ENCODE measurements at places on chromosomes 2 and 18.

- no peak for DNase-seq
- peaks cover 7% of the 10 kb centered on the region for H3K36me3 ChIP-seq
- H3K27ac ChIP-seq = no peak overlapping the region
- no peak overlapping the region for H3K4me3 ChIP-seq
- no peaks in the 10 kb centered on the region for H3K27me3 ChIP-seq
Measured at GRCh38 chr2:53843595-53843994, 16.2 kb downstream of the GPR75 start.

GRCh38 chr2:172282944-172283343 is 144.4 kb upstream of the ITGA6 start:
- DNase-seq = no peak
- H3K4me3 ChIP-seq = no peak overlapping the region
- H3K27me3 ChIP-seq = no peaks in the 10 kb centered on the region
- H3K4me1 ChIP-seq = no peaks in the 10 kb centered on the region

GRCh38 chr2:34519659-34520058 is 920.6 kb upstream of the FAM98A start:
- no peak for DNase-seq
- no peaks in the 10 kb centered on the region for H3K4me1 ChIP-seq
- no peak overlapping the region for H3K4me3 ChIP-seq
- H3K27ac ChIP-seq = no peak overlapping the region
- no peaks in the 10 kb centered on the region for H3K36me3 ChIP-seq

- no peak overlapping the region for H3K27ac ChIP-seq
- no peaks in the 10 kb centered on the region for H3K27me3 ChIP-seq
- H3K4me3 ChIP-seq = no peak overlapping the region
- no peaks in the 10 kb centered on the region for H3K36me3 ChIP-seq
- peaks cover 4% of the 10 kb centered on the region for H3K4me1 ChIP-seq
- no peak for DNase-seq
Measured at GRCh38 chr2:75607988-75608683, 38.4 kb upstream of the MRPL19 start.

- H3K4me3 ChIP-seq = no peak overlapping the region
- H3K4me1 ChIP-seq = no peaks in the 10 kb centered on the region
- DNase-seq = no peak
- H3K27ac ChIP-seq = no peak overlapping the region
Measured at GRCh38 chr18:67582488-67582887, 66.0 kb upstream of the DSEL start.

DNA sequence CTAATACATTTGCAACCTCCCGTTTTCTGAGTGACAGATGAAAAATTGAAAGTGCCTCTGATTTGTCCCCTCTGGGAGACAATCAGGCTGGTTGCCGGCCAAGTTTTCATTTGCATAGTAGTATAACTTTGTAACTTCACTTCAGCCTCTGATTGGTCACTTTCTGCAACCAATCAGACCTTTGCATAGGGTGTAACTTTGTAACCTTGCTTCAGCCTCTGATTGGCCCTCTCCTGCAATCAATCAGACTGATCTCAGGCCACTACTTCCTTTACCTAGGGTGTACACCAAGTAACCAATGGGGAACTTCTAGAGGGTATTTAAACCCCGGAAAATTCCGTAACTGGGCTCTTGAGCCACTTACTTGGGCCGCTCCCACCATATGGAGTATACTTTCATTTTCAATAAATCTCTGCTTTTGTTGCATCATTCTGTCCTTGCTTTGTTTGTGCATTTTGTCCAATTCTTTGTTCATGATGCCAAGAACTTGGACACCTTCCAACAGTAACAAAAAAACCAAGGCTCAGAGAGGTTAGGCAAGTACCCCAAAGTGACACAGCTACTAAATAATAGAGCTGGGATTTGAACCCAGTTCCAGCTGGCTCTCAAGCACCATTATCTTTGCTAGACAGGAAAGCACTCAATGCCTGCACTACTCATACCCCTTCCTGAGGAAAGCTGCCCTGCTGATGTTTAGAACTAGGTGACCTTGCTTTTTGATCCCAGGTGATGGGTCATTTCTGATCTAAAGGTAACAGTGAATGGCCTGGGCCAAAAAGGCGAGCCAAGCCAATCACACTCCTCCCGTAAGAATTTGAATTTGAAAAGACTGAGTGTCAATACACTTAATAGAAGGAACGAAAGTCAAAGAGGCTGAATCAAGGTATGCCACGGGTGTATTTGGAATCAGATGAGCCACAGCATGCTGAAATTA is 10.9 kb upstream of the MYOM1 start:
- H3K27me3 ChIP-seq = no peaks in the 10 kb centered on the region
- no peaks in the 10 kb centered on the region for H3K36me3 ChIP-seq
- no peak for DNase-seq
- no peaks in the 10 kb centered on the region for H3K4me1 ChIP-seq
- no peak overlapping the region for H3K4me3 ChIP-seq

DNA sequence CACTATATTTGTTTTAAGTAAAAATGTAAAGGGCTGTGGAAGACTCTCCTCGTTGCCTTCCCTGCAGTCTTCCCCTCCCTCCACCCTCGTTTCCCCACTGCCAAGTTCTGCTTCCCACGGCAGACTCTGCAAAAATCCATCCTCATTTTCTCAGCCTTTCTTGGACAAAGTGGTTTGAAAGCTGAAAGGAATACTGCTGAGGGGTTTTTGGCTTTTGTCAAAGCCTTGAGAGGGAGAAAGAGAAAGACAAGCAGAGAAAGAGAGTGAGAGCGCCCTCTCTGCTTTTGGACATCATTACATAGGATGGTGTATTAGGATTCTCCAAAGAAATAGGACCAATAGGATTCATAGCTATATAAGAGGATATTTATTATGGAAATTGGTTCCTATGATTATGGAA is 455.9 kb upstream of the SOX11 start:
- no peak for DNase-seq
- H3K4me3 ChIP-seq = no peak overlapping the region
- no peak overlapping the region for H3K27ac ChIP-seq

DNA sequence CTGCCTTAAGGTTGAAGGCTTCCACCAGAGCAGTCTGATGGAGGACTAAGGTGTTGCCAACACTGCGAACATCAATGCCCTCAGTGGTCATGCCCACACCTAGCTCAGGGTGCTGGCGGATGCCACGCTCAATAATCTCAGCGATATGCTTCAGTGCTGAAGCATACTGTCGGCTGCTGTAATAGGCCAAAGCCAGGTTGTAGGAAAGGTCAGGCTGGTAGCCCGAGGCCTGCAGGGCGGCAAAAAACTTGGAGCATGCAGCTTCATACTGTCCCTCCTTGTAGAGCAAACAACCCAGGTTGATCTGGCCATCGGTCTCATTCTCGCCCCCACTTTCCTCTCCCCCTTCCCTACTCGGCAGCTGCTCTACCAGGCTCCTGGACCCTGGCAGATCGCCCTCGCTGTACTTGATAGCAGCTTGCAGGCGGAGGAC is 159.4 kb downstream of the AGPS start:
- no peaks in the 10 kb centered on the region for H3K27me3 ChIP-seq
- H3K36me3 ChIP-seq = no peaks in the 10 kb centered on the region
- H3K4me3 ChIP-seq = peak overlapping the region; percentile 96
- H3K27ac ChIP-seq = peak overlapping the region; percentile 89

- no peaks in the 10 kb centered on the region for H3K27me3 ChIP-seq
- no peak overlapping the region for H3K4me3 ChIP-seq
- no peaks in the 10 kb centered on the region for H3K36me3 ChIP-seq
Measured at GRCh38 chr2:177881008-177881747, 191.4 kb downstream of the PDE11A start.

All from esophagus squamous epithelium (tissue), 5 donors.